Esophagus (tissue), 2 donors: ENCODE measurements at places on chromosomes 6 and 20. TPM values are rescaled to one million over a fixed set of nuclear protein-coding genes. Genes with fewer than 3 reads are reported as not detected.

Gene CEP85L
- polyA plus RNA-seq, result 0.61 TPM

Gene HCRTR2
- not detected for polyA plus RNA-seq

Gene PGC
- polyA plus RNA-seq, result 1.6 TPM

Gene BPIFA1
- not detected for polyA plus RNA-seq
